ENCODE measurements at places on chromosomes 4 and X. TPM values are rescaled to one million over a fixed set of nuclear protein-coding genes. Genes with fewer than 3 reads are reported as not detected.

DNA sequence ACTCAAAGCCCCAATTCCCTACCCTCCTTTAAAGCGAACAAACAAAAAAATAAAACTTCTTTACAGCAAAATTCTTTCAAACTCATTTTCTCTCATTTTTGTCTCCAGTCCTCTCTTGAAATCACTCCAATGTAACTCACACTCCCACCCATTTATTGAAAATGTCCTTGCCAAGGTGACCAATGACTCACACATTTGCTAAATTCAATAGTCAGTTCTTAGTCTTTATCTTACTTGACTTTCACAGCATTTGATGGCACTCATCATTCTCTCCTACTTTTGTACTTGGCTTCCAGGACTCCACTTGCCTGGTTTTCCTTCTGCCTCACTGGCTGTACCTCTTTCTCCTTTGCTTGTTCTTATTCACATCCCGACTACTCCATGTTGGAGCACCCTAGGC lies 19.9 kb downstream of the CC2D2A start:
- DNase-seq = peak; percentile 54

PPP2R2C gene
- not detected for total RNA-seq

EMCN gene
- total RNA-seq = 0.90 TPM

TIMP1 gene
- total RNA-seq = 834 TPM

ARR3 gene
- total RNA-seq = not detected

GRCh38 chrX:55119712-55120111 lies 30.9 kb downstream of the PAGE2 start:
- DNase-seq = peak; percentile 40

- peak; percentile 50 for DNase-seq
Measured at GRCh38 chr4:5998333-5998936, 19.8 kb downstream of the C4orf50 start.

- peak; percentile 25 for DNase-seq
Measured at GRCh38 chrX:16212024-16212423, 44.7 kb downstream of the MAGEB17 start.

DNA sequence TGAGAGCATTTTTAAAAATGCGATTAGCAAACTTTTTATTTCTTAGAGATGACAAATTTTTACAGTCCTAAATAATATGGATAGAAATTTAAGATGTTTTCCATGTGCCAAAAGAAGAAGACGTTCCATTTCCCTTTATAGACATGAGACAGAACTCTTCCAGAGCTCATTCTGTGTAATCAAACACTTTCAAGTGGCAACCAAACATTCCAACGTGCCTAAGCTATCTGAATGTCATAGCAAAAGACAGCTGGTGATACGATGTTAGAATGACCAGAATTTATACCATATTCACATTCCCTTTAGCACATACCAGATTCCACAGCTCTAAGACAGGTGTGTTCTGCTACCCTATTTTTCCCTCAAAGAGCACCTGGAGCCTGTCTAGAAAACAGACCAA lies 133.2 kb downstream of the ENOX2 start:
- no peak for DNase-seq

ADH5 gene
- 466 TPM for total RNA-seq

GRCh38 chrX:14718403-14718802 lies 154.5 kb downstream of the FANCB start:
- no peak for DNase-seq

GRCh38 chrX:70621743-70622142 lies 177.1 kb downstream of the DLG3 start:
- DNase-seq = no peak

- no peak for DNase-seq
Measured at GRCh38 chrX:150893936-150894335, 4.5 kb downstream of the CD99L2 start.

NDST4 gene
- total RNA-seq = not detected

ASB9 gene
- total RNA-seq = not detected

SERPINA7 gene
- not detected for total RNA-seq

GRCh38 chrX:72201836-72202536 lies 20.4 kb downstream of the PIN4 start:
- DNase-seq = peak; percentile 78

- DNase-seq = no peak
Measured at GRCh38 chrX:56268888-56269287, 36.7 kb downstream of the KLF8 start.

CCDC120 gene
- total RNA-seq = 1.2 TPM

GRCh38 chr4:177271091-177271490 lies 38.6 kb upstream of the NEIL3 start:
- DNase-seq = peak; percentile 7

- no peak for DNase-seq
Measured at GRCh38 chr4:62816566-62816965, 1592.7 kb downstream of the TECRL start.

DNA sequence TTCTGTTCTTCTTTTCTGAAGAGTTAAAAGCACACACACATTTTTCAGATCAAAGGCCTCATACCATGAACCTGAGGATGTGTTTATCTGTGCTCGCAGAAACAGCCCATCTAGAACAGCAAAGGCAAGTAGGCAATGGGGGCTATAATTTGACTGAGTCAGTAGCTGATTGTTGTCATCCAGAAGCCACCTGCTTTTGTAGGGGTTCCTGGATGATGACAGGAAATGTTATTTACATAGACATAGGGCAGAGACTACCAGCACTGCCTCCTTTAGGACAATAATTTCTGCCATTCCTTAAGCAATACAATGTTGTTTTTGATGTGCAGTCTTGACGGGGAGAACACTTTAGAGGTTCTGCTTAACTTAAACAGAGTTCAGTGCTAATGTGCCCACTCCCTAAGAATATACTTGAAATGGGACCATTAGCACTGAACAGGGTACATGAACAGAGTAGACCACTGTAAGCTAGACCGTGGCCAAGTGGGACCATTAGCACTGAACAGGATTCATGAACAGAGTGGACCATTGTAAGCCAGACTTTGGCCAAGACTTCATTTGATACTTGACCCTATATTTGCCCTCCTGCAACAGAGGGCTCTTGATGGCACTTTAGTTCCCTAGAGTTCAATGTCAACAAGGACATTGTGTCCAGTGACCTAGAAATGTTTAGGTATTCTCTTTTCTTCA lies 42.8 kb upstream of the CCSER1 start:
- DNase-seq = no peak

- DNase-seq = no peak
Measured at GRCh38 chr4:110637408-110638088, 14.7 kb upstream of the PITX2 start.
